ENCODE measurements at places on chromosomes 1 and 21. TPM values are rescaled to one million over a fixed set of nuclear protein-coding genes. Genes with fewer than 3 reads are reported as not detected.

GRCh38 chr1:28132171-28133167 lies 44.0 kb downstream of the PTAFR start:
- H3K27ac ChIP-seq = no peak overlapping the region
- no peaks in the 10 kb centered on the region for H3K36me3 ChIP-seq
- no peaks in the 10 kb centered on the region for H3K4me1 ChIP-seq
- peaks cover 9% of the 10 kb centered on the region for H3K27me3 ChIP-seq

The ZNF695 gene
- total RNA-seq = 0.86 TPM

The HIVEP3 gene
- total RNA-seq = 13.4 TPM

The RNU1-4 gene
- total RNA-seq = 1,386 TPM

DNA sequence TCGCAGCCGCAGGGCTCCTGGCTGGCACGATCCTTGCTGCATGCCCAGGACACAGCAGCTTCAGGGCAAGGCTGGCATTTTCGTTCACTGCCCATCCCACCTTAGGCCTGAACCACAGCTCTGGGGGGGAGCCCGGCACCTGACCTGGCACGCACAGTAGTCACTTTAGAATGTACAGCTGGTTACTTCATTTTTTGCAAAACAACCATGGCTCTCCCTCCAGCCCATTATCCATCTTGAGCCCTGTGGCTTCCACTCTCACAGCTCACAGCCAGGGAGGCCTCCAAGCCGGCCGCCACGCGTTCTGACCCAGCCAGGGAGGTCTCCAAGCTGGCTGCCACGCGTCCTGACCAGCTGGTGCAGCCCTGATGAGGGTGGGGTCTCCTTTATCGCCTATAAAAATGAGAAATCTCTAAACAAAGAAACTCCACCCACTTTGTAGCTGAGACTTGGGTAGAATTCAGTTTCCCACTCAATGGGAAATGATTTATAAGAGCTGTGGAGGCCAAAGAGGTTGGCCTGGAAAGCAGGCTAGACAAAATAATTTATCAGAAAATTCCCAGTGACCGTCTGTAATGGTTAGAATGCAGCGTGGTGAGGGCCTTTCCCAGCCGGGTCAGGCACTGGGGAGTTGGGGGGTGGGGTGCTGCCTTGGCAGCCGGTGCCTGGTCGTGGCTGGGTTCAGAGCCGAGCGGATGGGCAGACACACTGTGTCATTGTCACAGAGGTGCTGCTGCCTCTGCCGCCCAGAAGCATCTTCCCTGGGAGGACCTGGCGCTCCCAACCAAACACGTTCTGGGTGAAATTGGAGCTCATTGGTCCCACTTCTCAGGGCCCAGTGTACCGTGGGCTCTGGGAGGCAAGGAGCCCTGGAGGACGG lies 54.6 kb upstream of the ACTRT2 start:
- H3K4me1 ChIP-seq = no peaks in the 10 kb centered on the region
- no peak overlapping the region for H3K4me3 ChIP-seq
- no peak for DNase-seq
- no peak overlapping the region for H3K27ac ChIP-seq
- peaks cover 2% of the 10 kb centered on the region for H3K27me3 ChIP-seq
- no peaks in the 10 kb centered on the region for H3K36me3 ChIP-seq

DNA sequence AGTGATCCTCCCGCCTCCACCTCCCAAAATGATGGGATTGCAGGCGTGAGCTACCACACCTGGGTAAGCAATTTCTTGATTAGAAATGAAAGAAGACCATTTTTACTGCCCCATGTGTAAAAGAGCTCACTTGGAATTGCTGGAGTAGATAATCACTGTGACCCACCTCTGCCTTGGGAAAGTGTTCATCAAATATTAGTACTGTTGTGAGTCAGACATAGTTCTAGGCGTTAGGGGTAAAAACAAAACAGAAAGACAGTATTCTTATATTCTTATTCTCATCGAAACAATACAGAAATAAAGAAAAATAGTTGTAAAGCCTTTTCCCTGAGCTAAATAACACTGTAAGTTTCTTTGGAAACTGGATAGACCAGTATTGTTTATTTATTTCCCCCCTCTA lies 36.2 kb downstream of the CELF3 start:
- H3K27me3 ChIP-seq = no peaks in the 10 kb centered on the region
- no peak for DNase-seq
- H3K4me1 ChIP-seq = no peaks in the 10 kb centered on the region
- peaks cover 5% of the 10 kb centered on the region for H3K36me3 ChIP-seq

The FALEC gene
- total RNA-seq = not detected

- no peak overlapping the region for H3K27ac ChIP-seq
- no peak overlapping the region for H3K4me3 ChIP-seq
- no peak for DNase-seq
- H3K4me1 ChIP-seq = no peaks in the 10 kb centered on the region
- H3K27me3 ChIP-seq = peaks cover 3% of the 10 kb centered on the region
- peaks cover 2% of the 10 kb centered on the region for H3K36me3 ChIP-seq
Observed at GRCh38 chr1:65284229-65284628, 25.1 kb upstream of the DNAJC6 start.

DNA sequence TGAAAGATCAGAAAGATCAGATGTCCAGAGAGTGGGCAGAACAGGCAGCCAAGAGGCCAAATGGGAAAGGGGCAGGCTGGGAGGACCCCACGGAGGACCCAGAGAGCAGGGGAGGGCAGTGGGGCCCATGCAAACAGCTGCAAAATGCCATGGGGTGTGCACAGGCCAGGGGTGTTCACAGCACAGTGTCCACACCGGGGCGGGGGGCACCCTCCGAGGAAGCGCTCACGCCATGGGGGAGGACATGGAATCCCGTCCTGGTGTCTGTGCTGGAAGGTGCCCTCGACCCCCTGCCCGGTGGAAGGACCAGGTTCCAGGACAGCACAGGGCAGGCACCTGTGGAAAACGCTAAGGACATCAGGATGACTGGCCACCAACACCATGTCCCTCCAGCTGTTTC lies 1.5 kb downstream of the INTS11 start:
- DNase-seq = no peak
- H3K4me3 ChIP-seq = peak overlapping the region; percentile 92
- no peak overlapping the region for H3K27ac ChIP-seq
- H3K36me3 ChIP-seq = peaks cover 4% of the 10 kb centered on the region
- H3K4me1 ChIP-seq = peaks cover 36% of the 10 kb centered on the region
- no peaks in the 10 kb centered on the region for H3K27me3 ChIP-seq

The ENAH gene
- total RNA-seq = 0.91 TPM

DNA sequence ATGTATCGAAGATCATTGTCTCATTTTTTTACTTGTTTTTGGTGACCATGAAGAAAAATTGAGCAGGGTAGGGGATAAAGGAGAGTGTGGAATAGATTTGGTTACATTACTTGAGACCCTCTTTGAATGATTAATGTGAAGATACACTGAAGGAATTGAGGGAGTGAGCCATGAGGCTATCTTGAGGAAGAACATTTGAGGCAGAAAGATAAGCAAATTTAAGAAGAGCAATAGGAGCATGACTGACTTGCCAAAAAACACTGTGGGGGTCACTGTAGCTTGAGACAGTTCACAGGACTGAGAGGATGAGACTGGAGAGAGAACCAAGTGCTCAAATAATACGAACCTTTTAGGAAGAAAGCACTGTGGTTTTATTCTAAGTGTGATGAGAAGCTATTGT lies 43.1 kb upstream of the PTPRC start:
- H3K36me3 ChIP-seq = peaks cover 9% of the 10 kb centered on the region
- H3K4me3 ChIP-seq = no peak overlapping the region
- no peak overlapping the region for H3K27ac ChIP-seq
- no peaks in the 10 kb centered on the region for H3K27me3 ChIP-seq
- H3K4me1 ChIP-seq = peaks cover 61% of the 10 kb centered on the region

GRCh38 chr1:18094096-18094495 lies 13.5 kb upstream of the IGSF21 start:
- H3K27ac ChIP-seq = no peak overlapping the region
- no peak overlapping the region for H3K4me3 ChIP-seq
- no peaks in the 10 kb centered on the region for H3K4me1 ChIP-seq

The CDC7 gene
- total RNA-seq = 27.0 TPM

GRCh38 chr21:15249285-15249993 lies 184.6 kb upstream of the NRIP1 start:
- H3K27ac ChIP-seq = no peak overlapping the region
- H3K27me3 ChIP-seq = peaks cover 2% of the 10 kb centered on the region
- no peaks in the 10 kb centered on the region for H3K36me3 ChIP-seq

DNA sequence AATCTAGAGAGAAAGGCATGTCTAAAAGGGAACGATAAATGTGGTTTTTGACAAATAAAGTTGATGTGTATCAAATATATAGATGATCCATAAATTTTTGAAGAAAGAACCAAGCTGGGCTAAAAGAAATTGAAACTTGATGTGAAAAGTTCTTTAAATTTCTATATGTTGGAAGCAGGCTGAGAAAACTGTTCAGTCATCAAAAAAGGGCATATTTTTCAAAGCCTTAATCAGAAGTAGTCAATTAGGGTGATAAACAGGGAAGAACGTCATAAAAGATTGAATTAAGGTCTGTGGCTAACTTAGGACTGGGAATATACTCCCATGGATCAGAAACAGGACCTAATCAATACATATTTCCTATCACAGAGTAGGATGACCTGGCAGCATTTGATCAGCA lies 211.4 kb upstream of the ZRANB2 start:
- no peak for DNase-seq
- H3K27ac ChIP-seq = no peak overlapping the region
- no peak overlapping the region for H3K4me3 ChIP-seq
- no peaks in the 10 kb centered on the region for H3K4me1 ChIP-seq
- no peaks in the 10 kb centered on the region for H3K27me3 ChIP-seq
- H3K36me3 ChIP-seq = no peaks in the 10 kb centered on the region

The GPR61 gene
- total RNA-seq = not detected

Data from activated naive CD4-positive, alpha-beta T cell treated with anti-CD3 and anti-CD28 coated beads for 36 hours (primary cell).